Iris pigment epithelial cell (primary cell): ENCODE measurements at places on chromosomes 16 and 17.

- no peak for DNase-seq
These were observed 76.0 kb downstream of the EMP2 start for GRCh38 chr16:10504404-10504885.

DNA sequence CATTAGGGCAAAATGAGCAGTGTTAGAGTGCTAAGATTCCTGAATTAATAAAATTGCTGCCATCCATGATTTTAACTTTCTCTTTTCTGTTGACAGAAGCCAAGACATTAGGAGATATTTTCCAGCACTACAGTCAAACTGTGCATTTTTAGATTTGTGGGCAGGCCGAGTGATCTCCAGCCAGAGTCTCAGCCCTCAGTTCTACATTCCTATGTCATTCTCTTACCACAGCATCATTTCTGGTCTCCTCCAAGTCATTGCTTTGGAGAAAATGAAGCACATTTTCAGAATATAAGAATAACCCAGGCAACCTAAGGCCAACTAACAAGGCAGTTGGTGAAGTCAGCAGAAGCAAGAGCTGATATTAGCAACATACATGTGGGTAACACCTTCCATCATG lies 74.6 kb upstream of the NUDT7 start:
- DNase-seq: no peak

DNA sequence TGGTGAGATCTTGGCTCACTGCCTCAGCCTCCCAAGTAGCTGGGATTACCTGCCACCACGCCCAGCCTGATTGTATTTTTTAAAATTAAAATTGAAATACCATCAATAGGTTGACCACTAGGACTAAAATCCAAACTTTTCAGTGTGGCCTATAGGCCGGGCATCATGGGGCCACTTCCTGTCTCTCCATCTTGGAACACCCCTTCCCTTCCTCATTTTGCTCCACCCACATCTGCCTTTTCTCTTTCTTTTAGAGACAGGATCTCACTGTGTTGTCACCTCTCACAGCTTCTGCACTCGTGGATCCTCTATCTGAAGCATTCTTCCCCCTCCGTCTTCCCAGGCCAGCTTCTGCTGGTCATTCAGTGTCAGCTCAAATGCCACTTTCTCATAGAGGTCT lies 57.0 kb downstream of the BMERB1 start:
- no peak for DNase-seq

- no peak for DNase-seq
These were observed 66.9 kb downstream of the ABR start for GRCh38 chr17:1112875-1113274.

- DNase-seq: no peak
These were observed 770.7 kb downstream of the CDH11 start for GRCh38 chr16:64351121-64351520.
